Hepatocyte (in vitro differentiated cells): ENCODE measurements at places on chromosomes 7 and 10. TPM values are rescaled to one million over a fixed set of nuclear protein-coding genes. Genes with fewer than 3 reads are reported as not detected.
A peak's percentile ranks its signal among the peaks of the same experiment; 100 is the strongest.

DNA sequence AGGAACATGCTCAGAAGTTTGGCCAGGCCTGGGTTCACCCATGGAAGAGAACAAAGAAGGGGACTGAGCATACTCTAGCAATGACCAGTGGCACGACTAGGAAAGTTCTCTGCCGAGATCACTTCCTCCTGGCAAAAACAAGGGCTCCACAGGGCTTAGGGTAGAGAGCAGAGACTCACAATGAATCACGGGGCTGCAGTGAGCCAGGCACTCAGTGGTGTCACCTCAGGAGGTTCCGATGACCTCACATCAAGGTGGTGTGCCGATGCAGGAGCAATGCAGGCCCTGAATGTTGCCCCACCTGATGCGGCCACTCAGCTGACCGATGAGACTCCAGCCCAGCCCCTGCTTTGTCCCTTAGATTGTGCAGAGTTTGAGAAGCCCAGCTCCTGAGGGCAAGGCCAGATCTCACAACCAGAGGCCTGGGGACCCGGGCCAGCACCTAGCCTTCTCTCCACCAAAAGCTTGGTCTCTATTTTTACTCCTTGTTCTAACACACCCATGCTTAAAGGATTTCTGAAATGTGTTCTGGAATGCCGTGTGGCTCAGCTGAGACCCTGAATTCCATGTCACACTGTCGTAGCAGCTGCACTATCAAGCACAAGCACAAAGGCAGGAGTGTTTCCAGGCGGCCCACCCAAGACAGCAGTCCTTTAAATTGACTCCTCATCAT lies 60.9 kb downstream of the COBL start:
- DNase-seq = no peak

The TNPO3 gene
- total RNA-seq = 32.2 and 35.4 TPM in 2 replicates

GRCh38 chr7:15688911-15689310 lies 2.4 kb upstream of the MEOX2 start:
- DNase-seq = no peak

The CNNM1 gene
- 3.8 and 4.8 TPM in 2 replicates for total RNA-seq

The BCCIP gene
- 45.0 and 51.5 TPM in 2 replicates for total RNA-seq

DNA sequence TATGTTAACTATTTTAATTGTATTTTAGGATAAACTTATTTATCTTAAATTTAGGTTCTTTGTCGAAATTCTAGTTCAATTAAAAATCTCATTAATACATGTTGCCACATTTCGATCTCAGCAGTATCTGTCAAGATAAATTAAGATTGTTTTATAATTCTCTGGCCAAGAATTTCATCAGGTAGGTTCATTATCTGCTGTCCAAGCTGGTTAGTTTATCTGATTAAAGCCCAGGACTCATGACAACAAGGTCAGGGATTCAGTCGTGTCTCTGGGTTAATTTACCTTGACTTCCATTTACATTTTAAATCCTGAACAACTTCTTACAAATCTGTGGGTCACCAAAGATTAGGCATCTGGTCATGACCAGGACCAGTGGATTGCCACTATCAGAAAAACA lies 7.6 kb downstream of the STEAP4 start:
- no peak for DNase-seq

DNA sequence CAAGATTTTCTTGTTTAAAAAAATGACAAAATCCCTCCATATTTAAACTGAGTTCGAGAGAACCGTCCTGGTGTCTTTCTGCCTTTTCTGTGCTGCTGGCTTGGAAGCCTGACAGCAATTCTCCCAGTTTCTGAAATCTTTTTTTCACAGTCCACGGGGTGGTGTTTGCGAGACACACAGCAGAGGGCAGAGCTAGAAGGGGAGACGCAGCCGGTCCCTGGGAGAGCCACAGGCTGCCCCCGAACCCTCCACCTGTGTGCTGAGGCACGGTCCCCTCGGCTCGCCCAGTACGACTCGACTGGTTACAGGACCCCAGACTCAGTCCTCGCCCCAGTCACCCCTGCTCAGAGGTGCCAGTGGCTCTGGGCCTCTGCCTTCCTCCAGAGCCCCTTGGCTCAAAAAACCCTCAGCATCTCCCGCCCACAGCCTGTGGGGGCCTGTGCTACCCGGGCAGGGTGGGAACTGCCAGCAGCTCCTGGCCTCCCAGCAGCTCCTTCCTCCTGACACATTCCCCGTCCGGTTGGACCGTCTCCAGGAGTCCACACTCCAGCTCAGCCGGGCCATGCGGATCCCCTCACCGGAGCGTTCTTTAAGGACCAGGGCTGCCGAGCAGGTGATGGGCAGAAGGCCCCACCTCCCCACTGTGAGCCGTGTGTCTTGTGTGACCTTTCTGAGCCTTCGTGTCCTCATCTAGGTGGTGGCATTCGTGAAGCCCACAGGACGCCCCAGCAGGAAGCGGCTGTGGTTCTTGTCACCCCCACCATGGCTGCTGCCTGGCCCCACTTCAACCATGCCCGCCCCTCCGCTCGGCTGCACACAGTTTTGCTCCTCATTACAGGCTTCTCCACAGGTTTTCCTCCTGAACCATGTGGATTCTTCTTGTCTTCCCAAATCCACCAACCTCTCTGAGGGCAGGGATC lies 52.3 kb upstream of the EN2 start:
- DNase-seq = no peak

DNA sequence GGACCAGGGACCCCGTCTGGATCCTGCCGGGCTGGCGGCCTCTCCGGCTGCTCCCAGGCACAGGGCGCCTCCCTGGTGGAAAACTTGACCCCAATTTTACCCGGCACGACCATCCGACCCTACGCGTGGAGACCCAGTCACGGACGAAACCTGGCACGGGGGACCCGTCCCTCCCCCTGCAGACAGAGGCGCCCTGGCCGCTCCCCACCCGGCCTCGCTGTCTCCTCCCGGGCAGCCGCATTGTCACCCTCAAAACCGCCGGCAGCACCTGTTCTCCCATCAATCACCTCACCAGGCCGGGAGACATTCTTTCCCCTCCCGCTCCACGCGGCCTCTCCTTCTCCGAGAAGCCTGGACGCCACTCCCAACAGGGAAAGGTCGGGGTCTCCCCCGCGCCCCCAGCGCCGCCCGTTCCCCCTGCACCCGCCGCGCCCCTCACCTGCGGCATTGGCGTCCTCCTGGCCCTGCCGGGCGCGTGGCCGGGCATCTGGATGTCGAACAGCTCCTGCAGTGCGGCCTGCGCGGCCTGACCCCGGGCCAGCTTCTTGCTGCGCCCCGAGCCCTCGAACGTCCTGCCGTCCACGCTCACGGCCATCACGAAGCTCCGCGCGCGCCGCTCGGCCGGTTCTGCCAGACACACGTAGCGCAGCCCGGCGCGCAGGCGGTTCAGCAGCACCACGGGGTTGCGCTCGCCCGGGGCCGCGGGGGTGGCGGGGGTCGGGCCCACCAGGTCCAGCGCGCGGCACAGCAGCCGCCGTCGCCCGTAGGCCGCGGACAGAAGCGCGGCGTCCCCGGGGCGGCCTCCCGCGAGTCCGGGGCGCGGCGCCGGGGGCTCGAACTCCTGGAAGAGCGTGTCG lies 306.6 kb downstream of the WDR37 start:
- DNase-seq = no peak

The H2BK1 gene
- not detected in 2 replicates for total RNA-seq

DNA sequence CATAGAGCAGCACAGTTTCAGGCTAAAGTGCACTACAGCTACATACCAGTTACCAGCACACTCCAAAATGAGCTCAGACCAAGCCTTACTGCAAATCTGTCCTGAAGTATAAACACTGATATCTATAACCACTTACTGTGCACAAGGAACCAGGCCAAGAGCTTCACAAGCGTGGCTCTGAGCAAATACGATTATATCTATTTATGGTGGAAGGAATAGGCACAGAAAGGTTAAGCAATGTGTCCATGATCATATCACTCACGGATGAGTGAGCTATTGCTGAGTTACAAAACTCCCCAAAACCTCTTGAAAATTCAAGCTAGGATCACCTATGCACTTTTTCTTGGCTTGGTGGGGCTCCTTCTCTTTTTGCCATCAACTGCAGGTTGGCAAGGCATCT lies 84.9 kb downstream of the GPAM start:
- no peak for DNase-seq

- DNase-seq = no peak
These were observed 79.6 kb downstream of the ZNF22 start for GRCh38 chr10:45080331-45080730.

GRCh38 chr10:110641256-110641655 lies 2.9 kb upstream of the RBM20 start:
- DNase-seq = peak; percentile 68

The PPRC1 gene
- 9.8 and 15.6 TPM in 2 replicates for total RNA-seq

GRCh38 chr10:112782200-112782907 lies 167.7 kb upstream of the TCF7L2 start:
- no peak for DNase-seq

The WEE2 gene
- total RNA-seq = 3.6 and 3.7 TPM in 2 replicates

- DNase-seq = no peak
These were observed 132.3 kb downstream of the CREB5 start for GRCh38 chr7:28544453-28545117.

- no peak for DNase-seq
These were observed 284.1 kb upstream of the PRKCQ start for GRCh38 chr10:6864142-6864541.
